SW 1271 (cell line): ENCODE measurements at places on chromosomes 5 and 9.

GRCh38 chr9:99235069-99235468, 13.0 kb downstream of the SEC61B start:
- DNase-seq = no peak

GRCh38 chr9:133269537-133270362, 5.3 kb downstream of the ABO start:
- no peak for DNase-seq

GRCh38 chr9:3855929-3856328, 330.1 kb upstream of the RFX3 start:
- DNase-seq = no peak

DNA sequence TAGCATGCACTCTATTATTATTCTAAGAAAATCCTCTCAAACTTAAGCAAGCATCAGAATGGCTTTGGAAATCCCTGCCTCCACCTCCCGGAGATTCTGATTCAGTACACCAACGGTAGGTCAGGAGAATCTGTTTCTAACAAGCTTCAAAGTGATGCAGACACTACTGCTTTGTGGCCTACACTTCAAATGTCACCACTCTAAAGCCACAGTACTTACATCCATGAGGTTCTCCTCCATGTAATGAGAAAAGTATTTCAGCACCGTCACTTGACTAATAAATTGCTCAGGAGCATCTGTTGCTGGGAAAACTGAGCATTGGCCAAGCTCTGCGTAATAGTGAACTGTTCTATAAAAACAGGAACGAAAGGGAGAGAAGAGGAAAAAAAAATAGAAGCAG, 4.8 kb downstream of the PLK2 start:
- DNase-seq = no peak

GRCh38 chr5:79227484-79228025, 8.4 kb upstream of the JMY start:
- no peak for DNase-seq

DNA sequence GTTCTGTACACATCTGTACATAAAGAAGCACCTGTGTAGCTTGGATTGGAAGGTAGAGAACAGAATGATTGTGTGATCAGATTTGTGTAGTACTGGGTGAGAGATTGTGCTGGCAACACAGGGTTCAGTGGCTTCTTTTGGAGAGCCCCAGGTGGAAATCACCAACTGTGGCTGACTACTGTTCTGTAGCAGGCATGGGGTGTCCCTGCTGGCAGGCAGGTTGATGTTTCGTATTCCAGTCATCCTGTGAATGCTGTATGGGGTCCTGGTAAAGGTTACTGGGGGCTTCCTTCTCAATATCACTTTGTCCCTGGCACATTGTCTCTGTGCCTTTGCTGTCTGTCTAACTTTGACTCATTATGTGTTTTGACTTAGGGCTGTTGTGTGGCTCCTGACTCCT, 5.3 kb downstream of the ASPN start:
- no peak for DNase-seq

GRCh38 chr5:125137535-125137934, 391.1 kb upstream of the ZNF608 start:
- no peak for DNase-seq

DNA sequence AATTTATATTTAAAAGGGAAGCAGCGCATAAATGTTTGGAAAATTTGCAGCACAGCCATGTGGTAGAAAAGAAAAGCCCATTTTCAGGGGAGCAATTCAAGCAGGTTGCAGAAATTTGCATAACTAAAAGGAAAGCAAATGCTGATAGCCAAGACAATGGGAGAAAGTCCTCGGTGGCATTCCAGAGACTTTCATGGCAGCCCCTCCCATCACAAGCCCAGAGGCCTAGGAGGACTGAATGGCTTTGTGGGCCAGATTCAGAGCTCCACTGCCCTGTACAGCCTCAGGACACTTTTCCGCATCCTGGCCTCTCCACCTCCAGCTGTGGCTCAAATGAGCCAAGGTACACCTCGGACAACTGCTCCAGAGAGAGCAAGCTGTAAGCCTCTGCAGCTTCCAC, 462.9 kb downstream of the CDK5RAP2 start:
- no peak for DNase-seq

- DNase-seq = no peak
Observed at GRCh38 chr5:137122075-137122474, 377.1 kb downstream of the SPOCK1 start.

- no peak for DNase-seq
Observed at GRCh38 chr5:133298447-133298846, 246.6 kb downstream of the HSPA4 start.

- no peak for DNase-seq
Observed at GRCh38 chr5:95565280-95565920, 10.5 kb downstream of the ARSK start.

GRCh38 chr5:170771496-170771895, 12.0 kb upstream of the GABRP start:
- DNase-seq = no peak

DNA sequence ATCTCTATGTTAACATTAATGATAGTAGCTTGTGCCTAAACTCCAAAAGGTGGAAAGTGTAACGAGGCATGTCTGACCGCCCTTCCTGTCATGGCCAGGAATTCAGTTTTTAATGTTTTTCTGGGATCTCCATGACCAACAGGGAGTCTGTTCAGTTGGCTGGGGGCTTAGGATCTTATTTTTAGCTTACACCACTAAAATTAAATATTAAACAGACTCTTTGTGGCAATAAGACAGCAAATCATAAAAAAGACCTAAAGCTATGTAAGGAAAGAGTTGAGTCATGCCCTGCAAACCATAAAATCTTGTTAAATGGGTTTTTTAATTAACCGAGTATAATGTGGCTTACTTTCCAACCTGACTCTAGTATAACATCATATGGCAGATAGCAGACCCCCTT, 247.8 kb downstream of the DIRAS2 start:
- DNase-seq = no peak

GRCh38 chr9:27770541-27770940, 197.3 kb upstream of the C9orf72 start:
- DNase-seq = no peak

- DNase-seq = no peak
Observed at GRCh38 chr5:178282391-178282790, 49.8 kb upstream of the PHYKPL start.

DNA sequence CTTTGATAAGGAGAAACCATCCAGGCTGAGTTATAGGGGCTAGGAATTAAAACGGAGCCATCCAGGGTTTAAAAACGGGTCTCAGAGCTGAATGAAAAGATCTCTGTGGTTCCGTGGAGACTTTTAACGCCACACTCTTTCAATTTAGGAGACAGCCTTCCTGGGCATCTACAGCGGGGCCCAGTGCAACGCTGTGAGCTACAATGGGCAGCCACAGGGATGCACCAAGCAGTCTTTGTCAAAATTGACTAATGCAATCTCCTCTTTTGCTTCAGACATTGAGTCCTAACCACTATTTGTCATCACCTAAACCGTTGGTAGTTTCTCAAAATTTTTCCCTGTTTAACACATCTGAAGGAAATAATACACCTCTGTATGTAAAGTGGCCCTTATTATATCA, 96.6 kb upstream of the ABCA1 start:
- DNase-seq = no peak

GRCh38 chr5:133952729-133953567, 15.5 kb downstream of the C5orf15 start:
- DNase-seq = no peak

- DNase-seq = no peak
Observed at GRCh38 chr9:83959061-83959460, 21.0 kb downstream of the HNRNPK start.

DNA sequence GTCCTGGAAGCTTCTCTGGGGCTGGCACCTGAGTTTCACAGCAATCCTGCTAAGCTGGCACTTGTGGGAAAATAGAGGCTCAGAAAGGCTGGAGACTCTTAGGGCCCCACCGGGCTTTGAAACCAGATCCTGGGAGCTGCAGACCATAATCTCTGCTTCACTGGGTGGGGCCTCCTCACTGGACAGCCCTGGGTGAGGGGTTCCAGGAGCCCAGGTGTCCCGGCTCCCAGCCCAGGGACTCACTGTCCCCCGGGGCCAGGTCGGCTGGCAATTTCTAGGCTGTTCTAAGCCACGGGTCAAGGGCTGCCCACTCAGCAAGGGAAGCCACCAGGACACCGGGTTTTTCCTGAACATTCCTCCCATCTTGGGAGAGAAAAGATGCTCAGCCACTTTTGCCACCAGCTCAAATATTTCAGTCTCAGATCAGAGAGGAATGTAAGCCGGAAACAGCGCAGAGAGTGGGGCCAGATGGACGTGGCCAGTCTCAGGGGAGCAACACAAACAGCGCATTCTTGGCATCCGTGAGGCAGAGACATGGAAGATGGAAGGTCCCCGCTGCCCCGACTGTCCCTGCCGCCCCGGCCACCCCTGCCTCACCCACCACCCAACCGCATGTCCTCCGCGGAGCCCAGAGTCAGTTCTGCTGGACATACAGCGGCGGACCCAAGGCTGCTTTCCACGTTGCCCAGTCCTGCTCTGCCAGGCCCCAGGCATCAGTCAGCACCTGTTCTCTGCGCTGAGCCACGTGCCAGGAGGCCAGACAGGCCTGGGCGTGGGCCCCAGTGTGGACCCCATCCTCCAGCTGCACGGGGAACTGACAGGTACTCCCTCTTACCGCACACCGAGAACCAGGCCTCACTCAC, 72.6 kb downstream of the VAV2 start:
- no peak for DNase-seq
